ENCODE measurements at places on chromosomes 3 and 15.
A peak's percentile ranks its signal among the peaks of the same experiment; 100 is the strongest.

DNA sequence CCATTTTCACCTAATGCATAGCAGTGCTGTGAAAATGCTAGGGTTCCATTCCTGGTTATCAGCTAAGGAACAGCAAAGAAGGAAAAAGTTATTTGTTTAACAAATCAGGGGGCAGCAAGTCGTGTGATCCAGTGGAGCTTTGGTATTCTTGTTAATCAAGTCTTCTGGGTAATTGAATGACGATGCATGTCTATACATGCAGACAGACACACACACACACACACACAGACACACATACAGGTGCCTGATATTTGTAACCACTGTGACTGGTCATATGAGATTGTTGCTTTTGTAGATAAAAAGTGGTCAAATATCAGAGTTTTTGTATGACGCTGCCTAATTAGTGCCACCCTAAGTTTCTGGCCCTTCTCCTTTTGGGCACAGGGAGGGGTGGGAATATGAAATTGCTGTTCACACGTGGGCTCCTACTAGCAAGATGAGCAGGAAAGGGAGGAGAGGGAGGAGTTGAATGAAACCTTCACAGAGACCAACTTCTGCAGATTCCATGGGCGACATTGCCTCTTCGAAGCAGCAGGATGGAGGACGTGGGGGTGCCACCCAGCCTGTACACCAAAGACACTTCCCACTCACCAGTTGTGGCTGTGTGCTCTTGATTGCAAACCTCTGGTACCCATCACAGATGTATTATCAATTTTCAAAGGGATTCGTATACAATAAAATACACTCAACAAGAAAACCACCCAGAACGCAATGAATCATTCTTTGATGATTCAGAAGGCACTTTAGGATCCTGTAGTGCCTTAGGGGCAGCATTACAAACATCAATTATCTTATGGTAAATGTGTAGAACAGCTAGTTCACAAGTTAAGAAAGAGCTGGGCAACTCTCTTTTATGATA is 281.9 kb upstream of the ICE2 start:
- no peak for DNase-seq

DNA sequence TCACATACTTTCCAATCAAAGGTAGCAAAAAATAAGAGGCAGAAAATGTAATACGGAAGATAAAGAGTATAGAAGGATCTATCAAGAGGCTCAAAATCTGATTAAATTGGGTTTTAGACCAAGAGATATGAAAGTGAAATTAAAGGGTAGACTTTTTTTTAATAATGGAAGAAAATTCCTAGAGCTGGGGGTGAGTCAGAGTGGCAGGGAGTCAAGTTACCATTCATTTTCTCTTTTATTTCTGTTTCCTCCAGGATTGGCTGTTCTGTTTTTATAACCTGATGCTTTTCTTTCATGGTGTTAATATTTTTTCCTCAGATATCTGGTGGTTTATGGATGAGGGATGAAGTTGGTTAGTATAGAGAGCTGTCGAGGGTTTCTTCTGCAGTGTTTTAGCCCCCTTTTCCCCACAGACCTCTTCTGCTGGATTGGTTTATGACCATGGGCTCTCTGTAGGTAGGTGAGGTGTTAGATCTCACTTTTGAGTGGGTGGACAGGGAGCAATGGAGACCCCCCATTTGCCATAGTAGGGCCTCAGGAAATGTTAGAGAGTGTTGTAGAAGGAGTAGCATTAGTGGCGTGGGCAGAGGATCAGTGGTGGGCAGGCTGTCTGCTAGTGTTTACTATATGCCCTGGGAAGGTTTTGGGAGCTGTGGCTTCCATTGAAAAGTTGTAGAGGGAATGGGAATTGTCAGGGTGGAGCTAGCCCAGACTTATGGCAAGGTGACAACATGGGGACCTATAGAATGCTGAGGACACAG is 201.6 kb upstream of the GOLGA6L4 start:
- no peak for DNase-seq

DNA sequence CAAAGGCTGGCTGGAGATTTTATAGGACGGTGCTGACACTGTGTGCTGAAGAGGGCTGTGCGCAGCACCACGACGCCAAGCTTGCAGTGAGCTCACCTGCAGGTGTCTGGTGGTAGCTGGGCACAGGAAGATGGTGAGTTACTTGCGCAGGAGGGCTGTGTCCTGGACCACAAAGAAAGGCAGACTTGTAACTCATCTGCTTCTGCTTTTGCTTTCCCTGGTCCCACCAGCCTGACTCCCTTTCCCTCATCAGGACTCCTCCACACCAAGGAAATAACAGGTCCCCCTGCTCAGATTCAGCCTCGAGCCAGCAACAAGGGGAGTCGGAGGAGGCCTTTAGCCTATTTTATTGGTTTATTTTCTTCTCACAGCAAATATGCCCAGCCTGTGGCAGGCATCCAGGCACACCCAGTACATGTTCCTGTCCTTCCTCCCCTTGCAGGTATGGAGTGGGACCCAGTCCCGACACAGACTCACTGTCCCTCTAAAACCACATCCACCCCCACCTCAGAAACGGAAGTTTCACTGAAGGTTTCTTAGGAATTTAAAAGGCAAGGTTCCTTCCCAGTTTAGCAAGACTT is 35.6 kb upstream of the FLNB start:
- DNase-seq: no peak

DNA sequence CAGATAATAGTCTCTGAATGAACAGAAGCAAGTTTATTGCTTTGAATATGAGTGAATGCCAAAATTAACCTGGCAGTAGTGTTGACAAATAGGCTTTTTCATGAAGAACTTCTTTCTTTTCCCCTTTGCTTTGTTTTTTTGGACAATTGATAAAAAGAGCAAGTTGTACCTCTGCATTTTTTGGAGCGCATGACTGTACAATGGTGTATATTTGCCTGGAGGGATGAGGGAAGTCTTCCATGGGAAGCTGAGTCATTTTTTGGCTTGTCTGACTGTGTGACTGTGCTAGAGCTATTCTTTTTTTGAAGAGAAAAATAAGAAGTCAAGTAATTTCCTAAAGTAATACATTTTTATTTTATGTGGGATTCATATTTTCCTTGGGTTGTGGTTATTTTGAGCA is 186.9 kb downstream of the KLHL25 start:
- DNase-seq: peak; percentile 85

DNA sequence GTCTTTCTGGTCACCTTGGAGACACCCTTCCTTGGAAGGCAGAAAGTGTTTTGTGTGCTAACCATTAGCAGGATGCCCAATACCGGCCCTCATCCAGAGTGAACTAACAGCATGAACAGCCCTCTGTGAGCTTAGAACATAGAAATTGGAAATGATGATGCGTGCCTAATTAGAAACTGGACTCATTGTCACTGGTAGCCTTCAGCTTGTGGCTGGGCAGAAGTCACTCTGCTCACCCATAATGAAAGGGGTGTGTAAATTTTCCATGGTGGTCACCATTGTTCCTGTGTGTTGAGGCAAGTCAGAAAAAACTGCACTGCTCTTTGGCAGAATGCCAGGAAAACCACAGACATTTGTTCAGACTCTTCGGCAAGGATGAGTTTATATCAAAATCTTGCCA is 74.7 kb upstream of the CNTN4 start:
- no peak for DNase-seq

GRCh38 chr3:85586018-85586417 is 627.2 kb downstream of the CADM2 start:
- no peak for DNase-seq

- no peak for DNase-seq
Observed at GRCh38 chr3:69999140-70000027, at the start of gene SAMMSON. Gene SAMMSON (plus strand): TSS chr3:69999733.

DNA sequence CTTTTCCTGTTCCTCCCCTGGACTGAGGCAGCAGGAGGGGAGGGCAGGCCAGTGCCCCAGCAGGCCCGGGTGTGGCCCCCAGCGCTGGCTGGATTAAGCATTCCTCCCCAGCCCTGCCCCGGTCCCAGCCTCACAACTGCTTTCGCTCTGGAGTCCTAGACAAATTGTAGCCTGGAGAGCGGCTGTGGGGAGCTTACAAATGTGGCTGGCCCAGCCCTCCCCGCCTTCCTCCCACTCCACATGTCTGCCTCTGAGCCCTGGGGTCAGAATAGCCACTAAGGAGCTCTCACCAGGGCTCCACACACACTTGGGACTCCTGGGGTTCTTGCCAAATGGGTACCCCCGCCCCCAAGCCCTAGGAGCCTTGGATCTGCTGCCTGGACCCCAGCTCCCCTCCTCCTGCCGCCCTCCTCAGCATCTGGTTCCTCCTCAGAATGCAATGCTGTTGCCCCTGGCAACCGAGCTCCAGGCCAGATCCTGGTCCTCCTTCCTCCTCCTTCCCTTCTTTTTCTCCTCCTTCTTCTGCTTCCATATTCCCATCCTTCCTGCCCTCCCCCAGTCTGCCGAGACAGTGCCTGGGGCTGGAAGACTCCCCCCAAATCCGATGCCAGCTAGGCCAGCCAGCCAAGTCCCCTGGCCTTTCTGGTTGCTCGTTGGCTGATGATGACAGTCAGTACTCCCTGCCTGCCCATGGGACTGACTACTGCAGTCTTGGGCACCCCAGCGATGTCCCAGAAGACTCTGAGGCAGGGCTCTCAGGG is 91.1 kb downstream of the LINGO1 start:
- no peak for DNase-seq

DNA sequence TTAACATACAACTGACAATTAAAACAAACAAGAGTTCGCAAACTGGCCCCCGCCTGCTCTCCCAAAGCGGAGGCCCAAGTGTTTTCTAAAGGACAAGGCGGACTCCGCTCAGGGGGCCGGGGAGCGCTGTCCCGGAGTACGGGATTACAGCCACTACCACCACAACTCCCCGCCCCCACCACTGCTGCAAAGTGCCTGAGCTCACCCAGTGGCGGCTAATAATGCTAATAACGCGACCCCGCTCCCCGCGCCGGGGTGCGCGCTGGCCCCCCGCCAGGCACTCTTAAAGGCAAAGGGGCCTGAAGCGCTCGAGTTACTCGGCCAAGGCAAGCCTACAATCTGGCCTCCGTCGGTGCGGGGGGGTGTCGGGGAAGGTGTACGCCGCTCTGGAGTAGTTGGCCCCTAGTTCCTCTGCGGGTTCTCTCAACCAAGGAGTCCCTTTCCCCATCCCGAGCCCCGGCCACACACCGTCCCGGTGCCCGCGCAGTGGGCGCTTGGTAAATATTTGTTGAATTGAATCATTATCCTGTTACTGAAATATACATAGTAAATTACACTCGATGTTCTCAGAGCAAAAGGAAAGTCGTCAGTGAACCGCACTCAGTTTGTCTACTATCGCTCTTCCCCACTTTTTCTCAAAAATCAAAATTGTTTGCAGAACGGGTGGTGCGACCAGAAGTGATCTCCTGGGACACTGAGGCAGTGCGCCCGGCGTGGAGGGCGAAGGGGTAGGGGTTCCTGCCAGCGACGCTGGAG is 827 bp downstream of the WNT5A start:
- no peak for DNase-seq

DNA sequence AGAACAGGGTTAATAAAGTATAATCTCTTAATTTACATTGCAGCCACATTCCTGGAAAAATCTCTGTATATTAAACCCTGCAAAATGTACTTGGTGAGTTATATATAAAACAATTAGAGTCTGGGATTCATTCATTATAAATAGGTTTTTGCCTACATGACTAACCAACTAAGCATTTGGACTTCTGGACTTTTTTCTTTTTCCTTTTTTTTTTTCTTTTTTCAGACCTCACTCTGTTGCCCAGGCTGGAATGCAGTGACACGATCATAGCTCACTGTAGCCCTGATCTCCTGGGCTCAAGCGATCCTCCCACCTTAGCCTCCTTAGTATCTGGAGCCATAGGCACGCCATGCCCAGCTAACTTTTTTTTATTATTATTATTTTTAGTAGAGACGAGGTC is 4.5 kb downstream of the DNAJC13 start:
- no peak for DNase-seq

DNA sequence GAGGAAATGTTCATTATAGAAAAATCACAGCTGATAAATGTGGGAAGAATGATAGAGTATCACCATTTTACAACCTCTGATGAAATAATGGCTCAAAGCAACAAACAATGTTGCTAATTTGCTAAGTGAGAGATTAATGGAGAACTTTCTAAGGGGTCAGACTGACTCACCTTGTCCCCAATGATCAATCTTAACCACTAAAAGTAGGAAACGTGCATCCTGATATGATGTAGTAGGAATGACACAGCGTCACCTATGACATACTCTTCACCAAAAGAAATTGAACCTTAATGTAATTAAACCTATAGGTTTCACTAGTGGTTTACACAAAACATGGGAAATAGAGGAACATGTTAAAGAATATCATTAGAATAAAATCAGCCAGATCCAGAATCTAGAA is 35.1 kb upstream of the MLF1 start:
- DNase-seq: no peak

Measured in amniotic stem cell (primary cell).